ENCODE measurements at places on chromosomes 7 and 10.

DNA sequence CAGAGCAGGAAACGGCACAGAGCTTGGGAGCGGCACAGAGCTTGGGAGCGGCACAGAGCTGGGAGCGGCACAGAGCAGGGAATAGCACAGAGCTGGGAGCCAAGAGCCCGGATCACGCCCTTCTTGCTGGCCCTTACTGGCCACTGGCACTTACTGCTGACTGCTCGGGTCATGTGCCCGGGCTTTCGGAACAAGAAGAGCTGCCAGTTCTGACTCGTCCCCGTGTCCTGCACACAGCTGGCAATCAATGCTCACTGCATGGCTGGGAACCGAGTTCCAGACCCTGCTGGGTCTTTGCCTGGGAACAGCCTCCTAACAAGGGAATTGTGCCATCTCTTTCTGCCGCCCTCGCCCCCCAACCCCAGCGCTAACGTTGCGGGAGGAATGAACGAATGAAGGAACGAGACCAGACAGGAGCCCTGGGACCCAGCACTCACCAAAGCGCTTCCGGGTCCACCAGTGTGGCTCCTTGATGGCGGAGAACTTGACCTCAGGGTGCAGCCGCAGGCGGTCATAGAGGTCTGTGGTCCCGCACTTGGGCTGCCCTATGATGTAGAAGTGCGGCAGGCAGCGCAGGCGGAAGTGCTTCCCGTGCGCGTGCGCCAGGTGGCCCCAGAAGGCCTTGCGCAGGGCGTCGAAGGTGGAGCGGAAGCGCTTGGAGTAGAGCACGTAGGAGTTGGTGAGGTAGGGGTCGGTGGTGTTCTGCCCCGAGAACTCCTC is 49.1 kb downstream of the CHST15 start:
- DNase-seq: no peak

- DNase-seq: peak; percentile 86
Measured at GRCh38 chr7:77538281-77539212, 1.5 kb downstream of the PTPN12 start.

DNA sequence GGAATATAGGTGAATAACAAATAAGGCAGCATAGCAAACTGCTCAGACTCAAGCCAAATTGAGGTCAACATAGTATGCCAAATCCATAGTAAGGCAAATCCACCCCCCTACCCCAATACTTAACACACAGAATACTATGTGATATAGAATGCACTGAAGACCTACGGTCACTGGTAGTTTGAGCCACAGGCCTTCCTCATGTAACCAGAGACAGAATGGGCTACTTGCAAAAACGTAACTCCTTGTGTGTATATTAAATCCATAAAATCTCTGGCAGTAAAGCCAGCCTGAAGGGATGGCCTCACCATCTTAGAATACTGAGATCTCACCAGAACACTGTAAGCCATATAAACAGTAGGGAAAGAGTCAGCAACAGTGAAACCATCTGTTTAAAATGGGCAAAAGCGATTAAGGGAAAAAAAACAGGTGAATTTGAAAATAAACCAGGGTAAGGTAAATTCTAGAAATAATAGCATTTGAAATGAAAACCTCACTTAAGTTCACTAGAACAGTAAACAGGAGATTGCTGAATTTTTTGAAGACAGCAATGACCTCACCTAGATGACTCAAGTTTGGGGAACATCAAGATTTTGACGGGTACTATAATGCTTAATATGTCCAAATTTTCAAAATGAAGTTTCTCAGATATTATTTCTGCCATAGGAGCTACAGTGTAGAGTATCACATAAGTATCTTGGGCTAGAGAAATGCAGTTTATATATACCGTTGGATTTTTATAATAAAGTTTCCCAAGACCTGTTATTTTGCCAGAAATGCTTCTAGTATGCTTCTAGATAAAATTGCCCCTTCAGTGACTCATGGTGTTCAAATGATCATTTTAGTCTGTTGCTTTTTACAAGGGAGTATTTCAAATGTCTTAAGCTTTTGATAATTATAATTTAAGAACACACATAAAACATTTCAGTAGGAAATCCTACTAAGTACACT is 13.9 kb downstream of the HNRNPA2B1 start:
- DNase-seq: no peak

DNA sequence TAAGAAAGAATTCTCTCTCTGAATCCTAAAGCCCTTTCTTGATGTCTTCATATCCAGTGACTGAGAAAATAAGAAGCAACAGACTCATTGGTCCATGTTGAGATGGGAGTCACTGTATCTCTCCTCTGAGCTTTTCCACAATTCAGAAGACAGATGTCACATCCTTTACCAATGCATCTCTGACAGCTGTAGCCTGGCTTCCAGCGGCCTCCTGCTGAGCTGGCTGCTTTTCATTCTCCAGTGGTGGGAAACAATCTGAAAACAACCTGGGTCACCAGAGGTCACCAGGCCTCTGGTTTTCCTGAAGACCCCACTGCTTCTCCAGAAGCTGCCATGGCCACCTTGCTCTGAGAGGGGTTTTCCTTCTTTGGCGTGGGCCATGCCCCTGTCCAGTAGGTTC is 18.3 kb upstream of the RPA3 start:
- DNase-seq: no peak

- DNase-seq: no peak
Measured at GRCh38 chr7:26101361-26102151, 50.4 kb upstream of the NFE2L3 start.

GRCh38 chr10:87841186-87841585 is 22.1 kb downstream of the KLLN start:
- DNase-seq: no peak

DNA sequence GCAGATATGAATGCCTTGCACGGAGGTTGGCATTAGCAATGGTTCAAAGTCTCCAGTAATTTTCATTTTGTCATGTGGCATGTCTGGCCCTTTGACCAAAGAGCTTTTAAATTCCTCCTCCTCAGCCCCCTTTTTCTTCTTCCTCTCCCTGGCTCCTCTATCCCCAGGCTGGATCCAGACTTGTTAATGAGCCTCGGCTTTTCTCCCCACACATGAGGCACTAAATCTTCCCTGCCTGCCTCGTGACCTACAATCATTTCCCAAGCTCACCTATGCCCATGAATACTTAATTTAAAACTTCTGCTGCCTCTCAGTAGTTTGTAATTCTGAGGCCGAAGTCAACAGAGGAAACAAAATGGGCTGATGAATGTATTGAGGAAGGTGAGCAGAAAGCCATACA is 23.3 kb upstream of the LRRC4 start:
- no peak for DNase-seq
